ENCODE measurements at places on chromosomes 7 and 10. TPM values are rescaled to one million over a fixed set of nuclear protein-coding genes. Genes with fewer than 3 reads are reported as not detected.

DNA sequence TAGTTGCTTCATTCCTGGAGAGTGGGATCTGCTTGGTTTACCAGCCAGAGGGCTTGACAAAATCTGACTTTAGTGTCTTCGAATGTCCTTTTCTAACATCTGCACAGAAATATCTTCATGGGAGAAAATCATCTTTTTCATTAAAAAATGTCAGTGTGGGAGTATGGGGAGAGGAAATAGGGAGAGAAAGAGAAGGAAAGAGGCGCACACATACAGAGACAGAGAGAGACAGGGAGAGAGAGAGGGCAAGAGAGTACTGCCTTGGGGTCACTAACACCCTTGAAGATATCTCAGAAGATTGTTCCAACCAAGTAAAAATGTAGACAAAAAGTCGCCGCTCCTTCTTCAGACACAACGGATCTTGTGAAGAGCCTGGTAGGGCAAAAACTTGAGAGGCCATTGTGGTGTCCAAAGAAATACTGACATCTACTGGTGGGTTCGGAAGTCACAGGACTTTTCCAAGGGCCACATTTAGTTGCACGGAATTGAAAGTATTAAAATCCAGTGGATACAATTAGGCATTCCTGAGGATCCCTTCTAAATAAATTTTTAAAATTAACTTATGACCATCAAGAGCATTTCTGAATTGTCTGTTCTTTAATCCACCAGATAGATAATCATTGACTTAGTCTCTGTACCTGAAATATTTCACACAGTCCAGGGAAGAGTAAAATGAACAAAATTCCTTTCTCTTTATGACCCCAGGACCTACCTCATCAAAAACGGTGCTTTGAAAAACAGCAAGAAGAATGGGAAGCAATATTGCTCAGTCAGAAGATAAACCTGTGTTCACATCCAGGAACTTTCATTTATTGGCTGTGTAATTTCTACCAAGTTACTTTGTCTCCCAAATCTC lies 29.7 kb downstream of the VIM start:
- H3K4me1 ChIP-seq = no peaks in the 10 kb centered on the region
- no peaks in the 10 kb centered on the region for H3K36me3 ChIP-seq
- DNase-seq = no peak
- no peaks in the 10 kb centered on the region for H3K27me3 ChIP-seq
- peak overlapping the region; percentile 65 for H3K27ac ChIP-seq

DNA sequence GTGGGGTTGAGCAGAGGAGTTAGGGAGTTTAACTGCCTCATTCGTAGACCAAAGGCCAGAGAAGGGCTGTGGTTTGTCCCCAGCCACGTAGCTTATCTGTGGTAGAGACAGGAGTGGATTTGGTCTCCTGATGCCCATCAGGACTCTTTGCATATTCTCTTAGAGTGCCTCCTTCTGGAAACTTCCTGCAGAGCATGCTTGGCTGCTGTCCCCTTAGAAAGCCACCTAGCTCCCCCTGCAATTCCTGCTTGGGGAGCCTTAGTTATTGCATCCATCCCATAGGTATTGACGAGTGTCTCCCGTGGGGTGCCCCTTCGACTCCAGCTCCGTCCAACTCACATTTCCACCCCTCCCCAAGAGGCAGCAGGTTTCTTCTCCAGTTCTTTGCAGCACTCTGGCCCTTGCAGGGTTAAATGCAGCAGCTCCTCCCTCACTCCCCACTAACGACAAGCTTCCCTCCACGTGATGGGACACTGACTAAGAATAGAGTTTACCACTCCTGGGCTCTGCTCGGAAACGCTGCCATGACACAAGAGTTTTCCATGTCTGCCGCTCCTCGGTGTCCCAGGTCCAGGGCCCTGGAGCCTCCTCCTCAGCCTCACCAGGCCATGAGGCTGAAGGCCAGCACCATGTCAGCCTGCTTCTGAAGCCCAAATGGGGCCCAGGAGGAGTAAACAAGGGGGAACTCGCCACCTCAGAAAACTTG lies 147.8 kb upstream of the UNC5B start:
- H3K4me1 ChIP-seq = no peaks in the 10 kb centered on the region
- H3K27ac ChIP-seq = no peak overlapping the region
- no peak overlapping the region for H3K4me3 ChIP-seq
- DNase-seq = no peak

DNA sequence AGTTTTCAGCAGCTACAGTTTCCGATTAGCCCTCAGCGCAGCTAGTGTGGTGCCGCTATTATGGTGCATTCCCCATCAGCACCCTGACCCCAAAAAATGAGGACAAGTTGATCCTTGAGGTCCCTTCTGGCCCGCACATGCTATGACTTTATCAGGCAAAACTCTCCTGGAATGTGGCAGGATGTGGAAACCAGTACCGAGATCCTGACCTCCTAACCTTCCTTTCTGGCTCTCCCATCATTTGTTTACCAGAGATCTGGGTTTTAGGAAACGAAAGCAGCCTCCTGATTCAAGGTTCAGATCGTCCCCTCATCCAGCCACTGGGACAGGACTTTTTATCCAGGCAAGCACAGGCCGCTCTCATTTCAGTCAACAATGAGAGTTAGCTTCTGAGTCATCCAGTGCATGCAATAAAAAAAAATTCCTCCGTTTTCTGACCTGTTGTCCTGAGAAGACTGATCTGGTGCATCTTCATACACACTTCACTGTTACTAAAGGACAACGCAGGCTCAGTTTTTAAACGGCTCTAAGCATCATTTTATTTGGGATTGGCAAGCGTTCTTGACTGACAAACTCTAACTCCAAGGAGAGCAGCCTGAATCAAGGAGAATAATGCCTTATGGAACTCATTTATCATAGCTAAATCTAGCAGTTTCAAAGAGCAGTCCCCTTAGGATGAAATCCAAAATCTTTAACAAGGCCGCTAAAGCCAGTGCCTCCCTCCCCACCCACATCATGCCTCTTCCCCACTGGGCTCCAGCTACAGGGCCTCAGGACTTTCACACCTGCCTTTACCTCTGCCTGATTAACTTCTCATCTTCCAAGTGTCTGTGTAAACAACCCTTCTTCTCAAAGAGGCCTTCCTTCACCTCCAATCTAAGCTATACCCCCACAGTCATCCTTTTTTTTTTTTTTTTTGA lies 17.1 kb downstream of the PDLIM1 start:
- H3K27ac ChIP-seq = no peak overlapping the region
- DNase-seq = no peak

DNA sequence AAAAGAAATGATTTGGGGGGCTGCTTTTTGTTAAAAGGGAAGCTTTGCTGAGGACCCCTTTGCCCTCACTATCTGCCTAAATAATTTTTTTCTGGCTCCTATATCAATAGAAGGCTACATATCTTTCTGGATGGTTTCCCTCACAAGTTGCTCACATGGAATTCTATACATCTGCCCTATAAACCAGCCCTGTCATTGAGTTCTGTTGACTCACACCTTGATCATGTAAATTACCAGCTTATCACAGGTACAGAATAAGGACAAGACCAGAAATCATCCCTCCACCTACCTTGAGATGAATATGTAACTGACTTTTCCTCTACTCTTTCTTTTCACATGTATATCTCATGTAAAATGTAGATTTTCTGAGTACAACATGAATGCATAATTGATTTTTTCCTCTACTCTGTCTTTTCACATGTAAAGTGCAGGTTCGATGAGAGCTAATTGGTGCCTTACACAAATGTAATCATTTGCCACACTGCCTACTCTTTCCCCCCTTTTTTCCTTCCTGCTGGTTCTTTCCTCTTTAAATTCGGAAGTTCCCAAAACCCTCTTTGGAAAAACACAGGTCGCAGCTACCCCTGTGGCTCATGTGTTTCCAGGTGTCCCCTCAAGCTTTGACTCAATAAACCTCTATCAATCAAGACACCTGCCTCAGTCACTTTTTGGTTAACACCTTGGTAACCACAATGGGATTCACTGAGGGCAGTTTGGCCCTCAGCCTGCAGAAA lies 12.5 kb downstream of the CYP3A43 start:
- no peaks in the 10 kb centered on the region for H3K27me3 ChIP-seq
- H3K36me3 ChIP-seq = no peaks in the 10 kb centered on the region
- no peaks in the 10 kb centered on the region for H3K4me1 ChIP-seq
- no peak overlapping the region for H3K27ac ChIP-seq
- H3K4me3 ChIP-seq = no peak overlapping the region

GRCh38 chr7:47627580-47628283 lies 45.8 kb upstream of the TNS3 start:
- no peak overlapping the region for H3K27ac ChIP-seq
- H3K27me3 ChIP-seq = no peaks in the 10 kb centered on the region
- H3K4me3 ChIP-seq = no peak overlapping the region
- DNase-seq = no peak
- peaks cover 2% of the 10 kb centered on the region for H3K4me1 ChIP-seq
- H3K36me3 ChIP-seq = no peaks in the 10 kb centered on the region

GRCh38 chr7:142334236-142334635 lies 76.4 kb upstream of the PRSS58 start:
- H3K4me1 ChIP-seq = no peaks in the 10 kb centered on the region
- no peaks in the 10 kb centered on the region for H3K36me3 ChIP-seq
- H3K27me3 ChIP-seq = no peaks in the 10 kb centered on the region
- no peak for DNase-seq
- no peak overlapping the region for H3K27ac ChIP-seq
- H3K4me3 ChIP-seq = no peak overlapping the region

- no peak overlapping the region for H3K4me3 ChIP-seq
- no peaks in the 10 kb centered on the region for H3K36me3 ChIP-seq
Observed at GRCh38 chr10:124056337-124056980, 36.9 kb downstream of the CHST15 start.

DNA sequence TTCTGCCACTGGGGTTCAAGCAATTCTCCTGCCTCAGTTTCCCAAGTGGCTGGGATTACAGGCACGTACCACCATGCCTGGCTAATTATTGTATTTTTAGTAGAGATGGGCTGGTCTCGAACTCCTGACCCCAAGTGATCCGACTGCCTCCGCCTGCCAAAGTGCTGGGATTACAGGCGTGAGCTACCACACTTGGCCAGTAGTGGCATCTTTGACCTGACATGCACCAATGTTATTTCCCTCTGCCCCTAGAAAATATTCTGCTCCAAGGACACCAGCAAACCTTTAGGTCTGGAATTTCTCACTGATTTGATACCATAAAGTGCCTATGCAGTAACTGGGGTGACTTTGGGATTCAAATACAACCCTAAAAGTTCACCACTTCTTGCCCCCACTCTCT lies 179.4 kb downstream of the ARID5B start:
- no peaks in the 10 kb centered on the region for H3K27me3 ChIP-seq
- H3K27ac ChIP-seq = peak overlapping the region; percentile 53
- no peak overlapping the region for H3K4me3 ChIP-seq
- H3K4me1 ChIP-seq = peaks cover 28% of the 10 kb centered on the region
- no peak for DNase-seq

DNA sequence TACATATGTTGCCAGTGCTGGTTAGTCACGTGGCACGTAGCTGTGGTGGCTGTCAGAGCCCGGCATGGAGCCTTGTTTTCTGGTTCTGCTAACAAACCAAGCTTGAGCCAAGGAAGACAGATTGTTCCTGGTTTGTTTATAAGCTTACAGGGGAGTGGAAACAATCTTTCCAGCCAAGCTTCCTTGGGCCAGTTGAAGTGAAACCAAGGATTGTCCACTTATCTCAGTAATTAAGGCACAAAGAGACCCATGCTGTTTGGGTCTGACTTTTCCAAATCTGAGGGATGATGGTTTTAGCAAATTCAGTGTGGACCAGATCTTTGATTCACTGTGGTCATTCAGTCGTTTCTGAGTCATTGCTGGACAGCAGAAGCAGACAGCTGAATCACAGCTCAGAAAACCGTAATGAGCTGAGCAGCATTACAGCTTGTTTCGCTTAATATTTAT lies 297.3 kb upstream of the COBL start:
- peak; percentile 47 for DNase-seq
- peaks cover 1% of the 10 kb centered on the region for H3K4me1 ChIP-seq
- H3K27me3 ChIP-seq = no peaks in the 10 kb centered on the region
- H3K4me3 ChIP-seq = no peak overlapping the region
- no peak overlapping the region for H3K27ac ChIP-seq
- H3K36me3 ChIP-seq = no peaks in the 10 kb centered on the region

GRCh38 chr7:67918158-67918557 lies 921.5 kb downstream of the TYW1 start:
- H3K4me1 ChIP-seq = no peaks in the 10 kb centered on the region
- H3K36me3 ChIP-seq = no peaks in the 10 kb centered on the region
- H3K27me3 ChIP-seq = no peaks in the 10 kb centered on the region
- no peak overlapping the region for H3K27ac ChIP-seq
- no peak for DNase-seq
- no peak overlapping the region for H3K4me3 ChIP-seq

The ZNF117 gene
- 11.6 TPM for total RNA-seq

The SPOCK2 gene
- total RNA-seq = 8.7 TPM

The FANK1 gene
- 7.1 TPM for total RNA-seq
